ENCODE measurements at places on chromosomes 6 and 20.

DNA sequence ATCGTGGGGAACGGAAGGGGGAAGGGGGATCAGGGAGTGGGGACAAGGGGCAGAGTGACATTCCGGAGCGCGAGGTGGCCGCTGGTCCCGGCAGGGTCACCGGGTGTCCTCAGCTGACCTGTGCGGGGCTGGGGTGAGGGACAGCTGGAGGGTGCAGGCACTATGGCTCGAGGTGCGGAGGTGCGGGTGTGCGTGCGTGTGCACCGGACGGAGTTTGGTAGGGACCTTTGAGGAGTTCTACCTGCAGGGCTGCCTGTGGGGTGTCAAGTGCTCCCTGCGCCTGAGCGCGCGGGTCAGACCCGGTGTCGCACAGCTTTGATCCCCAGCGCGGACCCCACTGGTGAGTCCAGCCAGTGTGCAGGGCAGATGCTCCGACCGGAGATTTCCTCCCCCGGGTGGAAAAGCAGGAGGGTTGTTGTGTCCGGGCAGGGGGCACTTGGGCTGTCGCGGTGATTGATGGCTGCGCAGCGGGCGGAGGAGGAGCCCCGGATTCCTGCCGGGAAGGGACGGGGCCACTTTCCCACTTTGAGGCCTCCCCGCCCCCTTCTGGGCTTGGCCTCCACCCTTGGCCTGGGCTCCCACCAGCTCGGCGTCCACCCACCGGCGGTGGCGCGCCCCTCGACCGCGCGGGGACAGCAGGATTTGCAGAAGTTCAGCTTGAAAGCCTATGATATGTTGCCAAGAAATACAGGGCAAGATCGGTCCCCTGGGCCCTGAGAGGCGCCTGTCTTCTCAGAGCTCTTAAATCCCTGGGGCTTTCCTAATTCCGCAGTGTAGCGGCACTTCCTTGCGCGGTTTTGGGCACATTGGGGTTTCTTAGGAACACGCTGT, 658 bp downstream of the RIN2 start:
- peak; percentile 51 for DNase-seq

- no peak for DNase-seq
Measured at GRCh38 chr6:21970569-21971300, 326.1 kb downstream of the PRL start.

DNA sequence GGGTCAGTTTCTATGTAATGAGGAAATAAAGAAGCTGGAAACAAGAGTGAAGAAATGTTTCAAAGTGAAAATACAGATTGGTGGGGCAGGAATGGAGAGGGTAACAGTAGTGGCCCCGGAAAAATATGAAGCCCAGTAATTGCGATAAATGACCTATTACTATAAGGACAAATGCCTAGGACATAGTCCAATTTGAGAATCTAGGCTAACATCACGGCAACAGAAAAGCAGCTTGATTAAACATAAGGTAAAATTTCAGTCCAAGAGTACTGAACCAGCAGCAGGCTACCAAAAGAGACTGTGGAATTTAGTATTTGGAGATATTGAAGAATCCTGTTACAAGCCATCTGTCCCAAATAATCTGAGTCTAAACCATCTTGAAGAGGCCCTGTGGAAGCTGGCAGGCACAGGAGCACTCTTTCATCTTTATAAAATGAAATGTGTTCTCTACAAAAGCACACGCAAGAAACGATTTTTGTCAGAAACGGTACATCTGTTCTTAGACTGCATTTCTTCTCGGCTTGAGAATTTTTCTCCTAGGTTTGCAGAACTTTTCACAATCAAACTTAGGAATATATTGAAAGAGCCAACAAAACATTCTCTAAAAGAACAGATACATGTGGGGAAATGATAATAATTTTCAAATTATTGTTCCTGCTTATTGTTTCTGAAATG, 49.3 kb downstream of the ELOVL5 start:
- no peak for DNase-seq

GRCh38 chr6:96900873-96901272, 3.2 kb upstream of the NDUFAF4 start:
- no peak for DNase-seq

GRCh38 chr6:56685102-56685733, 42.5 kb upstream of the DST start:
- DNase-seq, result no peak

- DNase-seq, result no peak
Measured at GRCh38 chr20:33071198-33071597, 8.2 kb upstream of the BPIFB4 start.

DNA sequence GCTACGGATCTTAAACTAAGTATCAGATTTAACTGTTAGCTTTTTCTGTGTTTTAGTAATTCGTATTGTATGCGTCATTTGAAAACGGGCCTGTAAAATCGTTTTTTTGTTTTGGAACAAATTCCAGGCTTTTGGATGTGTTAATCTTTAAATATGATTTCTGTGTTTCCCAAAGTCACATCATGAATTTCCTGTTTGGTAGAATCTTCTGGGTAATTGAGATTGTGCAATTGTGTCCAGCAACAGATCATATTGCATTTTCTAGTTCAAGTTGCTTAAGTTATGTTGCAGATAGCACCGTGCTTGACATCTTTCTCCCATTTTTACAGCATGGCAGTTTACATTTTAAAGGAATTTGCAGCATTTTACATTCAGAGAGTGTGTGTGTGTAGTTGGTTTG, 1.9 kb downstream of the MAPK14 start:
- no peak for DNase-seq

- no peak for DNase-seq
Measured at GRCh38 chr6:13229205-13230085, 98.9 kb downstream of the TBC1D7 start.

DNA sequence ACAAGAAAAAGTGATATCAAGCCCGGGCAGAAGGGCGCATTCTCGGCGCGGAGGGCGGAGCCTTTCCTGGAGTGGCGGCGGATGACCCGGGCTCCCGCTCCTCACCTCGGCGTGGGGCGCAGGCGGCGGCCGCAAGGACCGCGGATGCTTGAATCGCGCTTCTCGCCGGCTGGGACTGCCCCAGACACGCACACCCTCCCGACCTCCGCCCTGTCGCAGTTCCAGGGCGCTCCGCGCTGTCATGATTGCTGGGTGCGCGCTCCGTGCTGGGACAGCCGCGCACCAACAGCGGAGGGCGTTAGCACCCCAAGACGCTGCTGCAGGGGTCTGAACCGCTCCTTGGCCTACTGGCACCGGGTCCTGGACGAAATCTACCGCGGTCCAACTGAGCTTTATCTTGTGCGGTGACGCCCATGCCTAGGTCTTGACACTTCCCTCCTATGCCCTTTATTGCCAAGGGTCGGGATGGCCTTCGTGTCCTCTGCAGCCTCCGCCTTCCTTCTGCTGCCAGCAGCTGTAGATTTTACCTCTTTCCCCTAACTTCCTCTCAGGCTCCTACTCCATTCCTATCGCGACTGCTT, 43.3 kb downstream of the IRAK1BP1 start:
- DNase-seq, result no peak

GRCh38 chr20:23347791-23348190, 2.8 kb upstream of the NXT1 start:
- no peak for DNase-seq
